ENCODE measurements at places on chromosomes 4 and X.

DNA sequence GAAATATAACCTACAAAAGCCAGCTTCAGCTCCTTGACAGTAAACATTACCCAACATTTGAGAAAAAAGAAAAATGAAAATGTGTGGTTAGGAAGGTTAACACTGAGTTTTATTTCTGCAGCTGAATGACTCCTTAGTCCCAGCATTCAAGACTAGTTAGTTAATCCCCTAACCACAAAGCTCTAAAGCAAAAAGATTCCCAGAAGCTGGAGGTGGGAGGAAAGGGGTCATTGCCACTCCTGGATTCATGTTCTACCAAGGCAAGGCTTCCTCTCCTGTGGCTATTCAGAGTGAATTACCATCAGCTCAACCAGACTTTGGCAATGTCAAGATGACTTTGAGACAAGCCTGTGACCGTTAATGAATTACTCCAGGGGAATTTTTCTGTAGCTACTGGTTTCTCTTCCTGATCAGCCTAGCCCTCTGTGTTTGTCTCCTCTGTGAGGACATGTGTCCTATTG, 63.6 kb downstream of the HADH start:
- no peak for DNase-seq

DNA sequence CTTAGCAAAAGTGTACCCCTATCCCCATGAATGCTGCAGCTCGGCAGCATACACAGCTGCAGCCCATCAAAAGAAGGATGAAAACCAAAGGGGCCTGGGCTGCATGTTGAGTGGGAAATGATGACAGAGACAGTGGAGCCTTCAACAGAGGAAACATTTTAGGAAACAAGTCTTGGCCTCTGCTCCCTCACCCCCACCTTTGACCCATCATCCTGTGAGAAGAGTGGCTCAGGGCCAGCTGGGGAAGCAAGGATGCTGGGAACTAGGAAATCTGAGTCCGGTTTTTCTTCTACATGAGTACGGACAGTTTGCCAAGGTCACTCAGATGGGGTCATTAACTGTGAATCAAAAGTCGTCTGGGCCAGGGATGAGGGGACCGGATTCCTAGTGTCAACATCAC, 37.2 kb downstream of the IDS start:
- DNase-seq: no peak

DNA sequence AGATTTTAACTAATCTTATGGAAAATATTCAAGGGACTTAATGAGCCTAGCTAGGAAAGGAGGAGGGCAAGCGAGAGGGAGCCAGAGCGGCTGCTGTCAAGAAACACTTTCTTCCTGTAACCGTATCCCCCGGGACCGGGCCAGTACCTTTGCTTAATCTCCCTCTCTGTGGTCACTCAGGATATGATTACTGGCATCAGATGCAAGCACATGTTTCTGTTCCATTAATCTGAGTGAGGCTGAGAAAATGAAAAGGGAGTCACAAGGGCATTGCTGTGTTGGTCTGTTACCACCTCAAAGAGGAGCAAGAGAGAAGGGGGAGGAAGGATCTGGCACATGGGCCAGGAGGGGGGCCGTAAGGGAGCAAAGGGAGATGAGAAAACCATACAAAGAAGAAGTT, 356.7 kb upstream of the GATB start:
- no peak for DNase-seq

- no peak for DNase-seq
These were observed 1.6 kb upstream of the CCDC149 start for GRCh38 chr4:24914460-24914859.

DNA sequence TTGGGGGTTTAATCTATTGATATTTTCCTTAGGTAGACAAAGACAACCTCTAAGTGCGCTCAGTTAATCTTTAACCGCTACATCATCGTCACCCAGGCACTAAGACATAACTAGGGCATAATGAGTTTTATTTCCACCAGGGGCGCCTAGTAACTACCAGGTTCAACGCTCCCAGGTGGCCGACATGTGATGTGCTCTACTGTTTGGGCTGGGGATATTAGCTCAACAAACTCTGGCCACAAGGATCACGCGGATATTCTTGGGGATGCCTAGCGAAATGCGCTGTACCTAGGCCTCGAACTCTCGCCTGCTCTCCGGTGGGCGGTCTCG, 915 bp upstream of the RAB33B start:
- DNase-seq: no peak

GRCh38 chr4:168569066-168569930, 72.4 kb downstream of the PALLD start:
- peak; percentile 68 for DNase-seq

DNA sequence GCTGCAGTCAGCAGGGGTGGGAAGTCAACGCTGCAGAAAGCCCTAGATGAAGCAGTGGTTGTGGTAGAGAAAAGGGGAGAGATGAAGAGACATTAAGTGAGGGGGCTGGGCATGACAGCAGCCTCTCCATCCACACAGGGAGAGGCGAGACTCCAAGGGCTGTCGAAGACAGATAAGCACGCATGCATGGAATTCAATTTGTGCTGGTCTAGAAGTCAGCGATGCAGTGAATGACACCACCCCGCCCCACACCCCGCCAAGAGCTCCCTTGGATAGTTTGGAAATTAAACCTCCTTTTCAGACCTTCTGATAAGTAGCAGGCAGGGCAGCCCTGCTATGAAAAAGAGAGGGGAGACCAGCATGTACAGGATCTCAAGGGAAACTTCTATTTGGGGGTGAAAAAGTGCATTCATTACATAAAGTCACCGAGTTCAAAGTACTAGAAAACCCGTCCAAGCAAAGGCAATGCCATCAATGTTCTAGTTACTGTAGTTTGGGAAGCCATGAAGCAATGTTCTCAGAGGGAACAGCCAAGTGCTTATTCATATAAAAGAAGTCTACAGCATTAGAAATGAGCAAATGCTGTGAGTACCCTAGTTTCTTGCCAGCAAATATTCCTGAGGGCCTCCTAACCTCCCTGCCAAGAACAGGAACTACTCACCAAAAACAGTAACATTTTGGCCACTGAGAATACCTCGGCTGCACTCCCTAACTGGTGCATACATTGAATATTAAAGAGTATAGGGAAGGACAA, 152.3 kb upstream of the ANXA10 start:
- peak; percentile 41 for DNase-seq

- DNase-seq: no peak
These were observed 208.1 kb upstream of the EOLA2 start for GRCh38 chrX:150146271-150146896.

DNA sequence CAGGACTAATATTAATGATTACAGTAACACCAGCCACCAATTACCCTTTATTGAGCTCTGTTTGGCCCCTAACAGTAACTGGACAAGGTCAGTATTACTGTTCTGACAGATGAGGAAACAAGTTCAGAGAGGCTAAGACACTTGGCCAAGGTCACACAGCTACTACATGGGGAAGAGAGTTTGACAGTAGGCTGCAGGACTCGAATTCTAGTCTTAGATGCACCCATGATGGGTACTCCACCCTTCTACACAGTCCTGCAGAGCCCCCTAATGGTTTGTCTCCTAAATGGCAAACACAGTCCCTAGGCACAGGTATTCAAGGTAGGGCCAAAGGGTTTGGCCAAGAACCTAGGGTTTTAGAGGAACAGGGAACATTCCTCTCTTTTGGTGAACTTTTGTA, 93.9 kb downstream of the NSUN7 start:
- no peak for DNase-seq

DNA sequence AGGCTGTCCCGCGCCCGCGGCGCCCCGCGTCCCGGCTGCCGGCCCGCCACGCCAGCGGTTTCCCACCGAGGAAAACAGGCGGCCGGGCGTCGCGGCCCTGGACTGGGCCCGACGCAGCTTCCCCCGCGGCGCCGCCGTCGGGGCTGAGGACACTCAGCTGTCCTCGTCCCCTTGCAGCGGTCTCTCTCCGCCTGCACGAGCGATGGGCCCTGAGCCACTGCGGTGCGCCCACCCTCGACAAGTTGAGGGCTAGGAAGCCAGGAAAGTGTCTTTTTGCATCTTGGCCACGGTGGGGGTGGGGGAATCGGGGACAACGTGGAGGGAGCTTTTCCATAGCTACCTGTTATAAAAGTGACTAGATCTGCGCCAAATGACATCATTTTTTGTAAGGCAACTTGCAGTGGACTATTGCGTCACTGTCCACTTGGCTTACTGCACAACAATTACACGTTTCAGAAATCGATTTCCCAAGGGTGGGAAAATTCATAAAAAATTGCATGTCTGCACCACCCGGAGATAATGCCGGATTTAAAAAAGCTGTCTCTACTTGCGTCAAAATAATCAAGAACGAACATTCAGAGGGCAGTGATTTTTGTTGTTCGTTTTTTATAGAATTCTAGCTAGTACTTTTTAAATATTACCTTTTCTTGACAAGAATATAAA, 1.1 kb downstream of the KLHL15 start:
- peak; percentile 71 for DNase-seq

GRCh38 chrX:153776611-153777045, 4.2 kb upstream of the SRPK3 start:
- no peak for DNase-seq

GRCh38 chr4:1451106-1451751, 45.0 kb upstream of the NKX1-1 start:
- no peak for DNase-seq

GRCh38 chr4:2604614-2605013, 68.2 kb downstream of the FAM193A start:
- DNase-seq: no peak

GRCh38 chr4:177131736-177132135, 177.9 kb upstream of the NEIL3 start:
- DNase-seq: no peak

DNA sequence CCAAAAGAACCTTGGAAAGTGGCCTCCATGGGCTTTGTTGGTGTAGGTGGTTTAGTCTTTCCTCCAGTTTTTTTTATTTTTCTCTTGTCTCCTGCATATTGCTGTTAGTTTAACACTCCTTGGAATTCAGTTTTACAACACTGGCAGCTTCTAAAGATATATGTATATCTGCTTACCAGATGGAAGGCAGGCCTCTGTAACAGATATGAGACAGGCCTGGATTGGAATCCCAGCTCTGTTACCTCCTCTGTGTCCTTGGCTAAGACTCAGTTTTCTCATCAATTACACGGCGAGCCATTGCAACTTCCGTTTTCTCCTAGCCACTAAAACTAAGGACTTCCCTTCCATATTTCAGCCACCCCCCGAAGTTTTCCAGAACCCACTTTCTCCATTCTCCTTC, 133.4 kb upstream of the SMAD1 start:
- DNase-seq: no peak

GRCh38 chrX:106731590-106731989, 5.1 kb downstream of the RNF128 start:
- no peak for DNase-seq

DNA sequence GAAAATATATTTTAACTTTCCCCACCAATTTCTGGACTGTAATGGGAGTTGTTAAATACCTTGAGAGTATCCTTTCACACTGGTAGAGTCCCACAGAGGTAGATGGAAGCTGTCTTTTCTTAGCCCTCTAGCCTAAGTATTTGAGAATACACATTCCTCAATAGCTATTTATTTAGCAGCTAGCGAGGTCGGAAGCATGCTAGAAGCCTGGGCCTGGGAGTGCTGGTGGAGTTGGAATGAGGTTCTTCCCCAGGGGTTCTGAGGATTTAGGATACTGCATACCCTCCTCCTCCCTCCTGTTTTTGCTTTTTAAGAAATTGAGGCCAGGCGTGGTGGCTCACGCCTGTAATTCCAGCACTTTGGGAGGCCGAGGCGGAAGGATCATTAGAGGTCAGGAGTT, 999 bp upstream of the KLHL15 start:
- no peak for DNase-seq

GRCh38 chr4:139794158-139794954, 128.7 kb downstream of the MGST2 start:
- peak; percentile 39 for DNase-seq

GRCh38 chr4:74793757-74794381, 454 bp downstream of the BTC start:
- DNase-seq: peak; percentile 57

GRCh38 chr4:8370106-8370787, 70.3 kb downstream of the ACOX3 start:
- DNase-seq: no peak

DNA sequence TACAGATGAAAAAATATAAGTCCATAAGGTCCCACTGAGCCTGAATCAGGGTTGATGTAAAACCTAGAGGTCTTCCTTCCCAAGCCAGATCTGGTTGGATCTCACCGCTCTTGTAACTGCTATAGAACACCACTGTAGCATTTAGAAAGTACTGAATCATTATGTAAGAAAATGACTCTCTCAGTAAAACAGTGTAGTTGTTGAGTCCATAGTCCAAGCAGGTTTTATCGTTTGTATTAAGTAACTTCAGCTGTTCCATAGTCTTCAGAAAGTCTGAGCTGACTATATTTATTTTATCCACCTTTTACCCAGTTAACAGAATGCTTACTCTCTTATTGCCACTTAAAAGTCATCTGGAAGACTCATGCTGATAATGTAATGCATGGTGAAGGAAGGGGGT, 82.2 kb downstream of the POLA1 start:
- no peak for DNase-seq

DNA sequence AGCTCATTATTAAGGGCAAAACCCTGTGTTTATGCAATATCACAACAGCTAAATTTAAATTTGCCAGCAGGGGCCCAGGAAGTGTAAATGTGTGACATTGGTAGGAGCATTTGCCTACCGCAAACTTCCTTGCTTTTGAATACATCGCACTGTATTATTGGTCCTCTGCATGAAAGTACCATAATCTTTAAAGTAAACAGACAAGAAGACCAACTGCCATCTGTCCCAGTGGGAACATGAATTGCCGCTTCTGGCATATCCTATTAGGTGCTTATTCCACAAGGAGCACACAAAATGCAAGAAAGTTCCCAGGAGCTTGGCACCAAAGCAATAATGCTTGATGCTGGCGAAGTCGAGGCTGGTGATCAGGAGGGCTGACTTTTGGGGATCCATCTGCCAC, 51.3 kb downstream of the SOD3 start:
- no peak for DNase-seq
